ENCODE measurements at places on chromosomes 3 and 15.

GRCh38 chr3:145183261-145183660, 977.7 kb downstream of the PLOD2 start:
- no peak for DNase-seq

DNA sequence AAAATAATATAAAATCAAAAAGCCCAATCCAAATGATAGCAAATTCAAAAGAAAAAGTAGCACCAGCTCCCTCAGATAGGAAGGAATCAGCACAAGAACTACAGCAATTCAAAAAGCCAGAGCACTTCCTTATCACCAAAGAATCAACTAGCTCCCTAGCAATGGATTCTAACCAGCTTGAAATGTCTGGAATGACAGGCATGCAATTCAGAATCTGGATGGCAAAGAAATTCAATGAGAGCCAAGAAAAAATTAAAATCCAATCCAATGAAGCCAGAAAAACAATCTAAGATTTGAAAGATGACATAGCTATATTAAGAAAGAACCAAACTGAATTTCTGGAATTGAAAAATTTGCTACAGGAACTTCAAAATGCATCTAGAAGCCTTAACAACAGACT, 1334.4 kb upstream of the ALCAM start:
- no peak for DNase-seq

GRCh38 chr3:118946449-118946848, 88.2 kb downstream of the IGSF11 start:
- DNase-seq = no peak

DNA sequence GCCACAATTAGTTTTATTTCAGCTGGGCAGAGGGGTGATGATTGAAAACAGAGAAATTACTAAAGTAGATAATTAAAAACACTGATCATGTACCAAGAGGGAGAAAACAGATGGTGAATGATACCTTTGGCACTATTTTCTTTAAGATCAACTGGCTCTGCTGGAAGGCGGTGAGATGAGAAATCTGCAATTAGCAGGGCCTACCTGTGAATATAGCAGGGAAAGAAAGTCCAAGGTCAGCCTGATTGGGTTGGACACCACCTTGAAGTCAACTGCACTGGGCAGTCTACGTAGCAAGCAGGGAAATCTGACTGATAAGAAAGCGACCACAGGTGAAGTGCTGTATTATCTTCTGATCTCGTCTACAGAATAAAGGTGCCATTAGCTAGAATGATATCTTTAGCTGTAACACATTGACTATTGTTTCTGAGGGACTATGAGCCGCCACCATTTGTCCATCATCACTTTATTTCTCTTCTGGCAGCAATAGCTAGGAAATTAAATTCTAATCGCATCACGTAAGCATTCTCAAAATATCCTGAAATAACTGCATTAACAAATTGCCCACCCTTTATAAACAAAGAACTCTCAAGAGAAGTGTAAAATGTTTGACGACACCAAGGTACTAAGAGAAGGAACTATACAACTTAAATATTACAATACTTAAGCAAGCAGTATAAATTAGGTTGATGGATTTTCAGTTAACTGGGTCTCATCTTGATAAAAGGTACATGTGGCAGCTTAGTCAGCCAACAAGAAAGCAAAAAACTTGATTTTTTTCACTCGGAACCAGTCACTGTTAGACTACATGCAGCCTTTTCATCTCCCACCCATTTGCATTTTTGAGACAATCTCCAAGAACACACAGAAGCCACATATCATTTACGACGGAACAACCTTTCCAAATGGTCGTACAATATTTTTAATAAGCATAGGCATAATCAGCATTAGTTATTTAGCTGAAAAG, 1.3 kb downstream of the NEDD4 start:
- no peak for DNase-seq

- peak; percentile 49 for DNase-seq
Observed at GRCh38 chr3:111668888-111669488, 73.8 kb upstream of the ZBED2 start.

DNA sequence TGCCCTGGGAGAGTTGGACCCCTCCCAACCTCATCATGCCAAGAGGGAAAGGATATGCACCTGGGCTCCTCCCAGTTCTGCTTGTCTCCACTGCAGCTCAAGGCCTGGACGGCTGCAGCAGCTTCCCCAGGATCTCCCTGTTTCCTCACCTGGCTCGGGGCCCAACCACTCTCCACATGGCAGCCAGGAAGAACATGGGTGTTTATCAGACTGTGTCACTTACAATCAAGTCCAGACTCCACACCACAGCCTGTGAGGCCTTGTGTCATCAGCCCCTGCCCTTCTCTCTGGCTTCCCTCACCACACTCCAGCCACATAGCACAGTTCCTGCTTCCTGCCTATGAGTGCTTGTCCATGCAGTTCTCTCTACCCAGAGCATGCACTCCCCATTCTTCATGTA, 534.4 kb downstream of the EPHB1 start:
- peak; percentile 1 for DNase-seq

- no peak for DNase-seq
Observed at GRCh38 chr3:78732893-78733292, 1034.9 kb downstream of the ROBO1 start.

GRCh38 chr3:196111939-196112386, 30.1 kb upstream of the TFRC start:
- DNase-seq = no peak

DNA sequence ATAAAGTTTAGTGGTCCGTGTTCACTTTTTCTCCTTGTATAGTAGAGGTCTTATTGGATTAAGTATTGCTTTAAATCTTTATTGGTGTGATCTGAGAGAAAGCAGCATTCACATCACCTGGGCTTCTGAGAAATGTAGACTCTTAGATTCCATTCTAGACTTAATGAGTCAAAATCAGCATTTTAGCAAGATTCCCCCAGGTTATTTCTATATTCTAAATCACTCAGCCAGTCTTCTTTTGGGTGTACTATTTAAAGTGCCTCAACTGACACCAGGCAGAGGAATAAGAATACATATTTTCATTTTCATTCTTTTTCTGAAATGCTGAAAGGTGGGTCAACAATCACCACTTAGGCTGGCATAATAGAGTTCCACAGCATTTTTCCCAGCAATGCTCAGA, 481.7 kb downstream of the TUSC7 start:
- no peak for DNase-seq

DNA sequence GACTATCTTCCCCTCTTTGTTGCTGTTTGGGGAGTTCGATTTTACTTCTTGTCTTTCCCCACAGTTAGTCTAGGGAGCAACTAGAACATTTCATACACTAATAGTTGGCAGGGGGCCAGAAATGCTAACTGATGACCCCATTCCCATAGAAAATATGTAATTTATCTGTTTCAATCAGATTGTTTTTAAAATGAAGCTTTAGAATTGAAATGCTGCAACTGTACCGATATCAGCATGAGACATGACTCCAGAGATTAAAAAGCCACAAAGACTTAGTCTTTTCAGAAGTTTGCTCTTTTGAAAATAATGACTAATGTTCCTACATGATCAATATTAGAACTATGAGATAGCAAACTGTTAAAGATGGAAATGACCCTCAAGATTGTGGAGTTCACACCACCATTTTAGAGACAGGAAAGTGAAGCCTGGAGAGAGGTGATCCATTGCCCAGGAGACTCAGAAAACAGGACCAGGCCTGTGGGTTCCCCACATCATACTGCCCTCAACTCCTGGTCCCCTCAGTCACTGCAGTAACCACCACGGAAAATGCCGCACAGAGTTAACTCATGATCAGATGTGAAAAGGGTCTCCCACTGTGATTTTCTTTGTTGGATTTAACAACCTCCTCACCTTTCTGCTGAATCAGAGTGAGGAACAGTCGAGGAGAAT, 130.3 kb downstream of the CHDH start:
- DNase-seq = no peak

GRCh38 chr3:31284776-31285175, 247.9 kb upstream of the STT3B start:
- DNase-seq = no peak

GRCh38 chr15:40358471-40359353, 693 bp downstream of the DISP2 start:
- DNase-seq = peak; percentile 13

GRCh38 chr15:51917493-51917892, 54.1 kb downstream of the LEO1 start:
- peak; percentile 39 for DNase-seq

Measured in NCI-H345 (cell line).